ENCODE measurements at places on chromosomes 1 and 21.

- no peak for DNase-seq
These were observed 17.0 kb upstream of the TRAF5 start for GRCh38 chr1:211309617-211310016.

GRCh38 chr1:192967901-192968300 is 91.3 kb downstream of the UCHL5 start:
- DNase-seq = no peak

GRCh38 chr1:157961805-157962762 is 31.4 kb upstream of the KIRREL1 start:
- DNase-seq = no peak

DNA sequence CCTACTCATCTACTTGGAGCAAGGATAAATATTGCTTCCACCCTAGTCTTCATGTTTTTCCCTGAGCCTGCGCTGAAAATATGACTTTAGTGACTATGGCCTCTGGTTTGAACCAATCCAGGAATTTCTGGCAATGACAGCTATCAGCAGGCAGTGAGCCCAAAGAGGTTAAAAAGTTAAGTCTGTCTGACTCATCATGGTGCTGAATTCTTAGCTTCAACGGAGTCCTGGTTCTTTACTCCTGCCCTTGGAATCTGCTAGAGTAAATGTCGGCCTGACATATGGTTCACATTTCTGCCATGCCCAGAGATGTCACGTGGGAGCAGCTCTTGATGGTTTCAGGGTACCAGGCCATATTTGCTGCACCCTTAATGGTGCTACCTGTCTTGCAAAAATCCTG is 351.6 kb upstream of the PLXNA2 start:
- DNase-seq = no peak

GRCh38 chr21:40153351-40153750 is 286.1 kb downstream of the PCP4 start:
- DNase-seq = no peak

DNA sequence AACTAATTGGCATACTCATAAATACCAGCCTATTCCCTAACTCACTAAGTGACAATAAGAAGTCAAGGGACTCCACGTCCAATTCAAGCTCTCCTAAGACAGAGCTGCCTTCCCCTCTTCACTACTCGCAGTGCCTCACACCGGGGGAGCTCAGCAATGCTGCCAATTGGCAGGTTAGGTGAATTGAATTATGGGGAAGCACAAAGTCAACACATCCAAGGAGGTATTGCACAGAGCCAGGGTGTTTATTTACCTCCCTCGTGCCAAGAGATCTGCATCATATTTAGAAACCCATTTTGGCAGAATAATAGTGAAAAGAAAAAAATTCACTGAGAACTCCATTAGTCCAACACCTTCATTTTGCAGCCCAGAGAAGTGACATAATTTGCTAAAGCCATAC is 20.4 kb upstream of the TNR start:
- no peak for DNase-seq

DNA sequence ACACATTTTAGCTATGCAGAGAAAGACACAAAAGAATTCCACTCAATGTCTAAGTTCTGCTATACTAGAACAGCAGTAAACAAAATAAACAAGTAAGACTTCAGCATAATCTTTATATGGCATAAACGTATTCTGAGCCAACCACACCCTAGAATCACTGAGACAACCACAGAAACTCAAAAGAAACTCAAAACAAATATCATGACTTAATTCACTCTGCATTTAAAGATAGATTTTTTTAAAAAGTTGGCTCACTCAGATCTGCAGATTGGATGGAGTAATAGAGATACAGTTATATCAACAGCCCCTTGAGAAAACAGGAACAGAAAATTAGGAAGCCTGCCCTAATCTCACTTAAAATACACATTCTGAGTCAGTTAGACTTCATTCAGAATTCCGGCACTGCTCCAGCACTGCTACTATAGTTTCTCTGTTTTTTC is 95.0 kb downstream of the COL24A1 start:
- no peak for DNase-seq

- no peak for DNase-seq
These were observed 835 bp downstream of the C1orf52 start for GRCh38 chr1:85258536-85259117.

- DNase-seq = no peak
These were observed 91.9 kb upstream of the ERRFI1 start for GRCh38 chr1:8118031-8118451.

- DNase-seq = no peak
These were observed 10.6 kb downstream of the PADI1 start for GRCh38 chr1:17215545-17215890.

DNA sequence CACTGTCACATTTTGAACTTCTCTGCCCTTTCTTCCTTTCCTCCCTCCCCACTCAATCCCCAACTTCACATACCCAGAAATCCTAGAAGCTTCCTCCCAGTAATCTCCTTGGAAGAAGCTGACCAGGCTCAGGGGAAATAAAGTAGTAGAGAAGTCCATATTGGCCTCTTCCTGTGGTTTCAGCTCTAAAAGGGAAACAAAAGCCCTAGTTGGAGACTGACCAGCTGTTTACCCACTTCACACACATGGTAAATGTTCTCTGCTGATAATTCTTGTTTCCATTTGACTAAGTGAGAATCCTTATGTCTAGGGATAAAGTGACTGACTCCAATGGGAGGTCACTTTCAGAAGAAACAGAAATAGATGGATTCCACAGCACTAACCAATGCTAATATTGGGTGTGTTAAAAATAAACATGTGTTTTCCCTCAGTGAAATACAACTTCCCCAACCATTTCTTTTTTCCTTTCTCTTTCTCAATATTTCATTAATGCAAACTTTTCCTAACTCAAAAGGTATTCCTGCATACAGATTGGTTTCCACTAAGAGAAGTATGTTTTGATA is 178.9 kb upstream of the DPT start:
- DNase-seq = no peak

GRCh38 chr1:244918421-244919319 is 54.3 kb upstream of the HNRNPU start:
- peak; percentile 42 for DNase-seq

DNA sequence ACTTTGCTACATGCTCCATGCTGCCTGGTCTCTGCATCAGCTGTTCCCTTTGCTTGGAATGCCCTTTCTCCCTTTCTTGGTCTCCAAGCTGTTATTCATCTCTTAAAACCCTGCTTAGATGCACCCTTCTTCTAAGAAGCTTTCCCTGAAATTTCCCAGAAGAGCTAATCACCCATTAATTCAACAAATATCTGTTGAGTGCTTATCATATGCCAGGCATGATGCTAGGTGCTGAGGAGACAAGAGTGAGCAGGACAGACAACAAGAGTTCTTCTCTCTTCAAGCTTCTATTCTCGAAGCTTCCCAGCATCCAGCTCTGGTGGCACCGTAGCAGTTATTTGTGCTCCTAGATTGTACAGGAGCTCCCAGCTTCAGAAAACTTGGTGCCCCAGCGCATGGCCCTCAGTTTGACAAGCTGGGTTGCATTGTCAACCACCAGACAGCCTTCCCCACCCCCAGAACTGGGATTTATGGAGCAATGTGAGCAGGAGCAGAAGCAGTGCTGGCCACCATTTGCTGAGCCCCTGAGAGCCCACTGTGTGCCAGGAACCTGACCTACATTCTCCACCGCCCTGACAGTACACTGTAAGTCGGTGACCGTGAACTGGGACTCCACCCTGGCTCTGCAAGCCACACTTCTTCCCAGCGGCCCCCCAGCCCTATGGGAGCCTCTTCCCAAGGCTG is 68.0 kb upstream of the ACOT11 start:
- DNase-seq = no peak

DNA sequence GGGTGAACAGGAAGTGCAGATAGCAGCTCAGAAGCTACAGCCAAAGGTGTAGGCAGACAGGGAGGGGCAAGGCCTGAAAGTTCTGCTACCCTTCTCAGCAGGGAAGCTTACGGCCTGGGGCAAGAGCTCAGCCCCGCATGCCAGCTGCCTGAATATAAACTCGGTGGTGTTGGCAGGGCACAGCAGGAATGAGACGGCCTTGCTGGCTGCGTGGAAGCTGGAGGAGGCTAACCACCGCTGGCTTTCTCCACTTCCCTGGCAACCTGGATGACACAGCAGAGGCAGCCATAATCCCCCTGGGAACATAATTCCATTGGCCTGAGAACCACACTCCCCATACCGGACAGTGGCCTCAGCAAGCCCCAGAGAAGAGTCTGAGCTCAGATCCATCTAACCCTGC is 81.9 kb upstream of the PRRC2C start:
- DNase-seq = no peak

All from GM19239 (cell line).